Upper lobe of left lung (tissue), 6 donors: ENCODE measurements at places on chromosomes 5 and 9.

GRCh38 chr5:2105141-2105540 lies 222.4 kb upstream of the IRX4 start:
- no peak for DNase-seq

GRCh38 chr9:4794691-4795090 lies 1.9 kb downstream of the RCL1 start:
- DNase-seq: no peak

DNA sequence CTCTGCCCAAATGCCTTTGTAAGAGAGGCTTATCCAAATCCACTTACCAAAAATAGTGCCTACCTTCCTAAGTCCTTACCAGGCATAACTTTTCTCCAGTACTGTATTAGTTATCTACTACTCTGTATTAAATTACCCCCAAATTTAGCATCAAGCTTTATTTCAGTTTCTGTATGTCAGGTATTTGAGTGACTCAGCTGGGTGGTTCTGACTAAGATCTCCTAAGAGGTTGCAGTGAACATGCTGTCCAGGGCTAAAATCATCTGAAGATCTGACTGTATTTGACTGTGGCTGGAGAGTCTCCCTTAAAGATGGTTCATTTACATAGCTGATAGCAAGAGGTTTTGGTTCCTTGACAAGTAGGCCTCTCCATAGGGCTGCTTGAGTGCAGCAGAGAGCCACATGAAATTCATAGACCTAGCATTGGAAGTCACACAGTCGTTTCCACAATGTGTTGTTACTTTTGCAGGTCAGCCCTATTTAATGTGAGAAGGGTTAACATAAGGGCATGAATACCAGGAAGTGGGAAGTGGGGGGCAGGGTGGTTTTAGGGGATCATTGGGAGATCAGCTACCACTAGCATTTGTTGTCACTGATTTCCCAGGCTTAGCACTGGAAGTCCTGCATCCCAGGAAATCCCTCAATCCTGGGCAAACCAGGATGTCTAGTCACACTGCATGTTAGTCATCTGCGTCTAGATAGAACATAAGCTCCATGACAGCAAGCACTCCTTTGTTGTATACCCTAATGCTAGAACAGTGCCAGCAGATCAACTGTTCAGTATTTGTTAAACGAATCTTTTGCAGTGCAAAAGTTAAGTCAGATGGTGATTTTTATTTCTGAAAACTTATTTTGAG lies 2.0 kb upstream of the ZNF622 start:
- no peak for DNase-seq

GRCh38 chr9:93035821-93036351 lies 22.6 kb upstream of the SUSD3 start:
- no peak for DNase-seq

GRCh38 chr9:109894921-109895758 lies 115.1 kb downstream of the PALM2AKAP2 start:
- DNase-seq: no peak

GRCh38 chr5:81552852-81553566 lies 159.1 kb upstream of the ACOT12 start:
- no peak for DNase-seq

GRCh38 chr5:21895766-21896350 lies 957.3 kb downstream of the CDH12 start:
- no peak for DNase-seq

- DNase-seq: no peak
Observed at GRCh38 chr9:128375865-128376264, 4.7 kb downstream of the URM1 start.

DNA sequence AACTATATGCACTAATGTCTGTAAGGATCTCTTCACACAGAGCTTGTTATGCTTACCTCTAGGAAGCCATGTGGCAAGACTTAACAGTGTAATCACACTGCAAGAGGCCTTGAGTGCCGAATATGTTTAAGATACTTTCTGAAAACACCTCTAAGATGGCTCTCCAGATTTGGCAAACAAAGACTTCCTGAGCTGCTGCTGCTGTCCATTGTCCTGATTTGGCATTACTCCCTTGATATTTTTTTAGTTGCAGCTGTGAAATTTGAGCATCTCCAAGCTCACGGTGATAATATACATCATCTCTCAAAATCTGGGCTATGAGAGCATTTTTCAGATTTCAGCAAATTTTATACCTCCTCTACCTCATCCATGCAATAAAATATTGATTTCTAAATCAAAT lies 384.5 kb upstream of the CDH6 start:
- no peak for DNase-seq

- DNase-seq: no peak
Observed at GRCh38 chr9:127140842-127141675, 18.6 kb upstream of the ANGPTL2 start.

GRCh38 chr9:102054811-102055210 lies 316.4 kb upstream of the GRIN3A start:
- DNase-seq: no peak

GRCh38 chr5:960551-960950 lies 48.1 kb upstream of the NKD2 start:
- peak; percentile 52 for DNase-seq

- DNase-seq: peak; percentile 36
Observed at GRCh38 chr5:97085459-97086181, 56.8 kb downstream of the LIX1 start.

DNA sequence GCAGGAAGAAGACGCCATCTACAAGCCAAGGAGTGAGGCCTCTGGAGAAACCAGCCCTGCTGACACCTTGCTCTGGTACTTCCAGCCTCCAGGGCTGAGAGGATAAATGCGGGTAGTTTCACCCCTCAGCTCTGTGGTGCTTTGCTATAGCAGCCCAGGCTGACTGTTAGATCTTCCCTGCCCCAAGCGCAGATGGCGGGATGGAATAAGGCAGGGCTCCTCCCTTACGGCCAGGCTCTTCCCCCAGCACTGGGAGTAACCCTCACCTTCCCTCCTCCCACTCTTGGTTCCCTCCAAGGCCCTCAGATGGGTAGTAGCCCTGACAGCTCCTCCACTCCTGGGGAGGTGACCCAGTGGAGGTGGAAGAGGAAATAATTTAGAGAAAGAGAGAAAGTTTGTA lies 285.1 kb downstream of the GADD45G start:
- no peak for DNase-seq

- no peak for DNase-seq
Observed at GRCh38 chr9:96246267-96246671, 55.7 kb downstream of the HSD17B3 start.

DNA sequence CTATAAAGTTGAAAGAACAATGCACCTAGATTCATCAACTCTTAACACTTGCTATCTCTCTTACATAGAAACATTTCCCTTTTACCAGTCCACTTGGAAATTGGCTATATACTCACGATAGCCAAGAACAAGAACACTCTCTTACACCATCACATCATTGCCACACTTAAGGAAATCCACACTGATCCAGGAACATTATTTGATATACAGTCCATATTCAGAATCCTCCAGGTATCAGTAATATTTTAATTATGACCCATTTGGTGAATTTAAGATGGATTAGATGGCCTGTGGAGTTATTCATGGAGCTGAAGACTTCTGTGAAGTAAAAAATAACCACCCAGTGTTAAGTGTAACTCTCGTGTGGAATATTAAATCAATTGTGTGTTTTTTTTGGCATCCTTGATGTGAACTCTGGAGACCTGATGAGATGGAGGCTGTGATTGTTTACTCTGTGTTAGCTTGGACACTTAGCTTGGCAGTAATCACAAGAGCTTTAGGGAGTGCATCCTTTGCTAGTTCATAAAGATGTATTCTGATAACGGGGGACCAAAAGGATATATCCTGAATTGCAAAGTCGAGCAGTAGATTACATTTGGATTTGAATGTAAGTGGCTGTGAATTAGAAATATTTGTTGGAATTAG lies 52.0 kb upstream of the ABL1 start:
- no peak for DNase-seq

GRCh38 chr9:35490155-35490909 lies 421 bp downstream of the RUSC2 start:
- DNase-seq: peak; percentile 84

- DNase-seq: no peak
Observed at GRCh38 chr5:84032324-84032723, 311.7 kb upstream of the HAPLN1 start.

DNA sequence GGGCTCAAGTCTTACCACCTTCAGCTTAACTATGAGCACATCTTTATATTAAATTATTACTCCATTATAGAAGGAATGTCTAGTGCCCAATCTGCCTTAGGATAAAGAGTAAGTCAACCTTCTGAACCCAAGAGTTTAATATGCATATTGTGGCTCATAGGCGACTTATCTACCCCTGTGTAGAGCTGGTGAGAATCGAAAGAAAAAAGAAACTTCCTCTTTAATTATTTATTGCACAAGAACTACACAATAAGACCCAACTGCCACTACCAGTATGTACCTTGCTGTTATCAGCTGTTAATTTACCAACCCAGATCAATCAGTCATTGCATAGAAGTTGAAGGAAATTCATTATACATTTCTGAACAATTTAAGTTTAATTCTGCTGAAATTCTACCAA lies 329.1 kb upstream of the SLC24A2 start:
- DNase-seq: no peak

DNA sequence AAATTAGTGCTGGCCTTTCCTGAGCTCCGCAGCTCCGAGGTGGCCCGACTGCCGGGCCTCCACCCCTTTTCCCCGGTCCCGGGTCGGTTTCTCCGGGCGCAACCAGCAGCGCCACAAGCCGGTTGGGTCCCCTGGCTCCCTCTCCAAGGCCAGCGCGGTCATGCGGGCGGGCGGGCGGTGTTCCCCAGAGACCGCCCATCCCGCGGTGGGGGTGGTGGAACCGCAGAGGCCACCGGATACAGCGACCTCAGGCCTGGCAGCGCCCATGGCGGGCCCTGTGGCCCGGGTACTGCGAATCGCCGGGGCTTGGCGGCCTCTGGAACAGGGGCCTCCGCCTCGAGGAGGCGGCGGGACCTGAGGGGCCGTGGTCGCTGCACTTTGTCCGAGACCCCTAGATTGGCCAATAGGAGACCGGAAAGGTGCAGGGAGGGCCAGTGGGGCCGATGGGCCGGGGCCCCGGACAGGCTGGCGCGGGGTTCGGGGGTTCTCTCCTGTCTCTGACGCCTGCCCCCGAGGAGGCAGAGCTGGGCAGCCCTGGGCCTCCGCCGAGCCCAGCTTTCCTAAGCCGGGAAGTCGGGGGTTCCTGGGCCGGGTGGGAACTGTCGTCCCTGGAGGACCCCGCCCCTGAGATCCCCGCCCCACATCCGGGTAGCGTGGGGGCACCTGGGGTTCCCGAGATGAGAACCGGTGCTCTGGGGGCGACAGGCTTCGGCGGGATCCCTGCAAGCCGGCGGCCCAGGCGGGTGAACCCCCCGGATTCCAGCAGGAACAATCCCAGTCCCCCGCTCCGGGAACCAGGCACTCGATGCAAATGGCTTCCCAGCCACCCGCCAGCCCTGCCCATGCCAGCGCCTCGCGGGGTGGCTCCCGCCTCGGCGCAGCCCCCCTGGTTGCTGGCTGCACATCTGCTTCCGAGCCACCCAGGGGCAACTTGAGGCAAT lies 293.9 kb downstream of the ZSWIM6 start:
- DNase-seq: peak; percentile 94

DNA sequence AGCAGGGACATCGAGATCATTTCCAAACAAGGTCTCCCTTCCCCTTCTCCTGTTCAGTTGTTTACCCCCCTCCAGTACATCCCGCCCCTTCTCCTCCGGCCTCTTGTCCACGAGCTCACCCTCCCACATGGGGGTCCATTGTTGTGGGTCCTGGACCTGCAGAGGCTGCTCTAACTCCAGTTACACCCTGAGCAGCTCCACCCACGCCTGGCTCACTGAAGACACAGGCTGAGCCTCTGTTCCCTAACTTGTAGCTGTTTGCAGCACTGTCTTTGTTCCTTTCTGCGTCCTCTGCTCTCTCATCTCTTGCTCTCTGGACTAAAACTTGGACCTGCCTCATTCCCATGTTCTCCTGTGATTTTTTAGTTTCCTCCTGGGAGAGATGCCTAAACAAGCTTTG lies 377.5 kb downstream of the MED10 start:
- no peak for DNase-seq

- DNase-seq: no peak
Observed at GRCh38 chr5:171092194-171092593, 216.9 kb upstream of the TLX3 start.

- DNase-seq: no peak
Observed at GRCh38 chr5:158406884-158407823, 548.2 kb upstream of the CLINT1 start.

- DNase-seq: no peak
Observed at GRCh38 chr9:105328872-105329718, 84.6 kb downstream of the SLC44A1 start.

DNA sequence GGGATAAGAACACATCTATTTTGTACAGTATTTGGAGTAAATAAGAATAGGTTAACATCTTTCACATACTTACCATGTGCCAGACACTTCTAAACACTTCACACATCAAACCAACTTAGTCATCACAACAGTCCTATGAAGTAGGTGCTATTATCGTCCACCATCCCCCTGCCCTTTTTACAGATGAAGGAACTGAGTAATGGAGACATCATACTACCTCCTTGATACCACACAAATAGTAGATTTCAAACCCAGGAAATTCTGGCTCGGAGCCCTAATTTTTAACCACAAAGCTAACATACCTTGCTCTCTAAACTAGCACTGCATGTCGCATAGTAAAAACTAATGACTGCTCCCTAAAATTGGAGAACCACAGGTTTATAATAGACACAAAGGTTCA lies 4.2 kb upstream of the ZNF366 start:
- no peak for DNase-seq

DNA sequence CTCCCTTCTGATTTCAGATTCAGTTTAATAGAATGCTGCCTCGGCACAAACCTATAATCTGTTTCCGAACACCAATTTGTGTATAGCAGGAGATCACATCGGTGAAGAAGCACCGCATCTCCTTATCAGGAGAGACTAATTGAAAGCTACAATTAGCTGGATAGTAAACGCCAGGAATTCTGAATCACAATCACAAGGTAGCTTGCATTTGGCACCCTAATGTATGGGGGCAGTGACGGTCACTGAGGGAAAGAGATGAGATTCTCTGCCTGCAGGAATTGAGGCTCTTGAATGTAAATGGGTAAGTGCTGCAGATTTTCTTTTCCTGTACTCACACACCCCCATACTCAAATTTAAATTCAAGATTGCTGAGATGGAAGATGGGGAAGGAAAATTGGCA lies 373.6 kb upstream of the ZNF608 start:
- no peak for DNase-seq

DNA sequence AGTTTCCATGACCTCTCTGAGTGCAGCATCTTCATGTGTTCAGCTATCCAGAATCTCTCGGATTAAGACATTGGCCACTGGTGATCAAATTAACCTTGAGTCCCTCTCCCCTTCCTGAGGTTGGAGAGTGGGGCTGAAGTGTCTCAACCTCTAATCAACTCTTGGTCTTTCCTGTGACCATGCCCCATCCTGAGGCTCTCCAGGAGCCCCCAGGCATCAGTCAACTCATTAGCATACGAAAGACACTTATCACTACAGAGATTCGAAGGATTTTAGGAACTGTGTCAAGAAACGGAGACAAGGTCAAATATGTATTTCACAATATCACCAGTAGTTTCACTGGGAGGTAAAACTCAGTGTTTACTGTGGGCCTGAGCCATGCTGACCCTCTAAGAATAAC lies 130.2 kb upstream of the CCDC152 start:
- no peak for DNase-seq

DNA sequence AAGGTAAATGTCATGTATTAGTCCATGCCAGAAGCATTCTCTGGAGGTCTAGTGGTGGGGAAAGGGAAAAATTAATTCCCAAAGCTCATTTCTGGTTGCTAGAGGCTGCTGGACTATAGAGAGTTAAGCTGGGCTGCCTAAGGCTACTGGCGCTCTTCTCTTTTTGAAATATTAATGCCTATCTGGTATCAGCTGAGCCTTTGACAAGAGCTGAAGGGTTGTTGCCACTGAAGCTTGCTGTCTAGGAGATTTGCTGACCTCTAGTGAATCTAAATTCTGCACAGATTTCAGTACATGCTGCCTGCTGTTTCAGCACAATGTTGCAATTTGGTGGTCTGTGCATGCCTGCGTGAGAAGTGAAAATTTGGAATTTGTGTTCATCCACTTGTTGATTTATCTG lies 29.1 kb upstream of the PLCXD3 start:
- DNase-seq: no peak
